ENCODE measurements at places on chromosomes 4 and X.
A peak's percentile ranks its signal among the peaks of the same experiment; 100 is the strongest.

GRCh38 chr4:55668449-55668848 is 32.4 kb upstream of the NMU start:
- no peak for DNase-seq

- DNase-seq = peak; percentile 39
Measured at GRCh38 chrX:69109706-69110105, 55.5 kb downstream of the PJA1 start.

DNA sequence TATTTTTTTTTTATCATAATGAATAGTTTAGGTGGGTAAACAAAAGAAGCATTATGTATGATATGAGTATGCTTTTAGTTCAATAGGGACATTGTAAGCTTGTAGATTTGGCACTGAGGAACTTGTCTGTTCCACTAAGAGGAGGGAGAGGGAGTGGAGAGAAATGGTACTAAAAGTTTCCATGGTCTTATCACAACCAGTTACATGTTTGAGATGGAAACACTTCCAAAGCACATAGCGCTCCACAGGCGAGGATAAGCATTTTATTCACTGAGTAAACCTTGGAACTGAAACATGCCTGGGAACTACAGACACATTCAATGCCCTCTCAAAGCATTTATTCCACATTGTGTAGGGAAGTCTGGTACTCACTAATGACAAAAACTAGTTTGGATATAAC is 15.5 kb downstream of the MYOZ2 start:
- DNase-seq = no peak

DNA sequence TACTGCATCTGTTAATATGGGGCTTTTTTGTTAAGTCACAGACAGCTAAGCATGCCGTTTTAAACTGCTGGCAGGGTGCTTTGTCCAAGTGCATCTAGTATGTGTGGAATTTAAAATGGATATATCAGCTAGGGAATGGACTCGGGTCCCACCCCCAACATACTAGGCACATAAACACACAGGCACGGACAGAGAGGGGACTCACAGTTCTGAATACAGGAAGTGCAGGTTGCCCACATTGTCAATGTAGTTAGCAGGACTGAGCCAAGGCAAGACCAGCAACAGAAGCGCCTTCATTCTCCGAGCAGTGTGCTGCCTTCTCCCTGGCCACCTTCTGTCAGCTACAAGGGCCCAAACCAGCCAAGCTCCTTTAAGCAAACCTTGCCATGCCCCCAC is 33.6 kb downstream of the LNX1 start:
- no peak for DNase-seq

- DNase-seq = no peak
Measured at GRCh38 chr4:26233350-26233749, 87.5 kb upstream of the RBPJ start.

DNA sequence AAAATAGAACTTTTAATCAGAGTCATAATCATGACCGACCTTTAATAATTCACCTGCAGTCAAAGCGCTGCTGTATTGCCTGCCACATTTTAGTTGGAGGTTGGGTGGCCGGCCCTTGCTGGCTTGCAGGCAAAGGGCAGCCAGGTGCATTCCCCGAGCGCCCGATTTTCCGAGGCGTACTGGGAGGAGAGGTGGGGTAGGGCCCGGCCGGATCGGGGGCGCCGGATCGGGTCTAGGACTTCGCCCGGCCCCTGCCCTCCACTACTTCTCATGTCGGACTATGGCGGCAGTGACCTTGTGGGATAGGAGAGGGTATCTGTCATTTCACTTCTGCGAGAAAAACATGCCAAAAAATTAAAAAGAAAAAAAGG is 2.5 kb upstream of the RS1 start:
- no peak for DNase-seq

DNA sequence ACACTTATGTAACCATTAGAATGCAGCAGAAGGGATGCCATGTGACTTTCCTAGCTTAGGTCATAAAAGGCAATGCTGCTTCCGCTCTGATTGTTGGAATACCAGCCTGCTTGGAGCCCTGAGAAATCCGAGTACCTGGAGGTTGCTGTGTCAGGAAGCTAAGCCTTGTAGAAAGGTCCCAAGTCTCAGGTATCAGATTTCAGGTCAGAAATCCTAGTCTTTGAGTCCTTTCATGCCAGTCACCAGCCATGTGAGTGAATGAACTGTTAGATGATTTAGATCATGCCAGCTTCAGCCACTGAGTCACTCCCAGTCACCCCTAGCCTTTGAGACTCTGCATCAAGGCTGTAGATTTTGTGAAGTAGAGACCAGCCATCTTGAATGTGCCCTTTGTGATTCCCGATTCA is 23.5 kb downstream of the RAP1GDS1 start:
- DNase-seq = no peak

GRCh38 chr4:39304651-39305050 is 61.5 kb downstream of the RFC1 start:
- DNase-seq = no peak

DNA sequence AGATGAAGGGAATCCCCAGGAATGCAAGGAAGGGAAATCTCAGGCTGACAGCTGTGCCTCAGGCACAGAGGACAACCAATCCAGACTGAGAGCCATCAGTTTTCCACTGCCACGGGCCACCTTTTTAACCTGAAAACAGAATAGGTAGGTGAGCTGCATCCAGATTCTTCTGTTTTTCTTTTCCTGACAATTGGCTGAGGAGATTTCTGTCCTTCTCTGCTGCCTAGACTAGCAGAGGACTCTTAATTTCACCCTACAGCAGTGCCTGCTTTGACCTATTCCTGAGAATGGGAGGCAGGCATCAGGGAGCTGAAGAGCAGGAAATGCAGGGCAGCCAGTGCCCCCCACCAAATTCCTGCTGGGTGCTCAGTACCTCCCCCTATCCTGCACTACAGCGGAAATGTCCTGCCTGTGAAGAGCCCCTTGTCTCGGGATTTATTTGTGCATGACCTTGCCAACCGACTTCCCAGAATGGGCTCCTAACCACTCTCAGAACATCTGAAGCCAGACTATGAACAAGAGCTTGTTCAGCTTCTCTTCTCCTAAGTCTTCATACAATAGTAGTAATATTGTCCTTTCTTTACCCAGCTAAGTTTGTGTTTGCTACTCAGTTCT is 65.1 kb downstream of the CASK start:
- DNase-seq = no peak

DNA sequence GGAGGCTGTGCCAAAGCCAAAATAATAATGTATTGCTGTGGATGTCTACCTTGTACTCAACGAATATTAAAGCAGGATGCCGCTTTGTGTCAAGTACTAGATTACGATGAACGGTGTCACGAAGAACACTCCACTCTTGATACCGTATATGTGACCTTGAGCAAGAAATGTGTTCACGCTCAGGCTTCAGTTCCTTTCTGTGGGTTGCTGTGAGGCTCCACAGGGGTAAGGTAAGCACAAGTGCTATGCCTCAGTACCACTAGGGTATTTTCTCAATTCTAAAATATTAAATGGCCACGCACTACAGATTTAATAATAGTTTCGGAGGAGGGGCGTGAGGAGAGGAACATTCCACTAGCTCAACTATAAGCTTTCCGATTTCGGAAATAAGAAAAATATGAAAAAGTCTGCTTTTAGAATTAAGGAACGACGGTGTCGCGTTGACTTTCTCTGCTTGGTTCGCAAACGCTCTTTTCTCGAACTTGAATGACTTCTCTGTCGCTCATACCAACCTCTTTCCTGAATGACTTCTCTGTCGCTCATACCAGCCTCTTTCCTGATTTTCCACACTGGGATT is 607 bp upstream of the SCOC start:
- DNase-seq = no peak

DNA sequence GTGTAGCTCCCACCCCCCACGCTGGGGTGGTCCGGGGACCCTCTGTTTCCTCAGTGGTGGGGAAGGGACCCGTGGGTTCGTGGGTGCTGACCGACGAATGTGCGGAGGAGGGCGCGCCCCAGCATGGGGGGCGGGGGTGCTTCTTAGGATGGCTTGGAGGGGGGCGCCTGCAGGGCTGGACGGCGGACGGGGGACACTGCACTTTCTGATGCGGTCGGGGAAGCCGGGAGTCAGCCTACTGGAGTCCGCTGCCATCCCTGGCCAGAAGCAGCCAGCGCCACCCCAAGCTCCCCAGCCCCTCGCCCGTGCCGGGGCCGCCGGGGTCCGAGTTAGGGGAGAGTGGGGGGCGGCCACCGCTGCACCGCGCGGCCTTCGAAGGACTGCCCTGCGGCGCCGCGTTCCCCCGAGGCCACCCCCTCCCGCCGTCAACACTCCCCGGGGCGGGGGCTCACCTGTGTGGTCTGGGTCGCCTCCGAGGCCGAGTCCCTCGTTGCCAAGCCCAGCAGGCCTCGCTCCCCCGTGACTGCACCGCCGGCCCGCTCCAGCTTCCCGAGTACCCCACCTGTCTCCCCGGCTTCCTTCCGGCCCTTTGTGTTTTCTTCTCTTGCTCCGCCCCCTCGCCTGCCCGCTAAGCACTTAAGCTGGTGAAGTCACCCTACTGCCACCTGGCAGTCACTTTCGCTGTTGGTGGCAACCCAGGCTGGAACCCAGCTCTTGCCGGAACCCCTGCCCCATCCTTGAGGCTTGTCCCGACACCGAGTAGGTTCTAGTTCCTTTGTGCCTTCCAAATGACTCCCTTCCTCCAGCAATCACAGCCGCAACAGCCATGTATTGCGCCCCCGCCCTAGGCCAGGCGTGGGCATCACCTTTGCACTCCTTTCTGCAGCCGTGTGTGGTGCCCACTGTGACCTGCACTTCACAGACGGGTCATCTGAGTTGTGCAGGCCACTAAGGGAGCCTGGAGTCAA is at the start of gene OCIAD2:
OCIAD2 (minus strand) TSS at position 569 of the 968 bp plus-strand sequence. CDS start 2,225 bp downstream, outside the sequence.
- DNase-seq = no peak

DNA sequence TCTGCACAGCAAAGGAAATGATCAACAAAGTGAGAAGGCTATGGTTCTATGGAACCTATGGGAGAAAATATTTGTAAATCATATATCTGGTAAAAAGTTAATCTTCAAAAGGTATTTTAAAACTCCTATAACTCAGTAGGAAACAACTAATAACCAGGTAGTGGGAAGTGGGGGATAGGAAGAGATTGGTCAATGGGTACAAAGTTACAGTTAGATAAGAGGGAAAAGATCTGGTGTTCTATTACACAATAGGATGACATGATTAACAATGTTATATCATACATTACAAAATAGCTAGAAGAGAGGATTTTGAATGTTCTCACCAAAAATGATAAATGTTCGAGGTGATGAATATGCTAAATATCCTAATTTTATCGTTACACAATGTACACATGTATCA is 46.3 kb downstream of the NDNF start:
- DNase-seq = no peak

- DNase-seq = no peak
Measured at GRCh38 chr4:76755756-76756155, 142.2 kb downstream of the SOWAHB start.

DNA sequence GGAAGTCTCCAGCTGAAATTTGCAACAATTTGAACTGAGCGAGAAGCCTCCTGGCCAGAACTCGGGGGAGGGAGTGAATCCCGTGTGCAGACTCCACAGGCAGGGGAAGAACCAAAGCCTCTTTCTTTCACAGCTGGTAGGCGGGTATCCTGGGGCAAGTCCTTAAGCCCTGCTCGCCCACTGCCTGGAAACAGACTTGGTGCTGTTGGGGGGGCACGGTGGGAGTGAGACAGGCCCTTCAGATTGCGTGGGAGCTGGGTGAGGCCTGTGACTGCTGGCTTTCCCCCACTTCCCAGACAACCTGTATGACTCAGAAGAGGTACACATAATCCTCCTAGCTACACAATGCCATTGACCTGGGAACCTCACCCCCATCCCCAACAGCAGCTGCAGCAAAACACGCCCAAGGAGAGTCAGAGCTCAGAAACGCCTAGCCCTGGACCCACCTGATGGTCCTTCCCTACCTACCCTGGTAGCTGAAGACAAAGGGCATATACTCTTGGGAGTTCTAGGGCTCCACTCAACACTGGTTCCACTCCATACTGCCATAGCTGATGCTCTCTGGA is 22.4 kb upstream of the RLIM start:
- DNase-seq = no peak

GRCh38 chr4:127500242-127500641 is 132.5 kb upstream of the INTU start:
- DNase-seq = no peak

- no peak for DNase-seq
Measured at GRCh38 chr4:8157944-8158709, 486 bp downstream of the ABLIM2 start.

- no peak for DNase-seq
Measured at GRCh38 chrX:149476513-149476912, 28.6 kb downstream of the IDS start.

DNA sequence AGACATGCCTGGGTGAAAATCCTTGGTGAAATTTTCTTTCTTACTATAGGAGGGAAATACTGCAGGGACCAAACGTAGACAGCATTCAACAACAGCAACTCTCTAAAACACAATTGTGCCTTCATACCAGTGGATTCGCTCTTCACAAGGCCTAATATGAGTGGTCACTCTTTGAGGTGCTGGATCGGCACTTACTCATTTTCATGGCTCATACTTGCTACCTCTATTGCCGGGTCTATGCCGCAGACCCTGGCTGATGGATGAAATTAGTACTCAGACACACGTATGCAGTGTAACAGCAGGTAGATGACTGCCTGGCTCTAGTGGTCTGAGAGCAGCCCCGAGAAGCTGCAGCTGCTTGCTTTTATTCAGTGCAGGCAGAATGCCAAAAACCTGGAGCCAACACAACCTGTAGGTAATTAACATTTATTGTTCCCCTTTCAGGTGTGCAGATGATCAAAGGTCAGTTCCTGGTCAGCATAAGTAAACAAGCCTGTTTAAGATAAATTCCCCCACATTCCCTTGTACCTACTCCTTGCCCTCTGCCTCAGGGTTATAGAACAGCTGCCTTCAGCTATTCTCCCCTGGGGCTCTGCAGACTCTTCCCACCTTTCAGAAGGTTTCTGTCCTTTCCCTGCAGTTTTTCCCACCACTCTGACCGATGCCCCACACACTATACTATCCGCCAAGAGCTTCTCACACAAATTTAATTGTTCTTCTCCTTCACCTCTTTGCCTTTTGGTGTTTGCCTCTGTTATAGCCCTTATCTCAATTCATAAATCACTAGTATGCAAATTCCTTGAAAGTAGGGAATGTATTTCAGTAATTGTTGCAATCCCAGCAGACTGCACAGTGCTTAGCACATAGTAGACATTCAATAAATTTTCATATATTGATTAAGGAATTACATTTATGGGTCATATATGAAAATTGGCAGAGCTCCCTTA is 210.0 kb downstream of the SPANXN3 start:
- DNase-seq = no peak

- no peak for DNase-seq
Measured at GRCh38 chrX:105758754-105759153, 63.6 kb upstream of the NRK start.

- peak; percentile 22 for DNase-seq
Measured at GRCh38 chr4:56414135-56414670, 21.2 kb downstream of the PPAT start.

GRCh38 chr4:39170301-39170700 is 12.0 kb upstream of the WDR19 start:
- no peak for DNase-seq

DNA sequence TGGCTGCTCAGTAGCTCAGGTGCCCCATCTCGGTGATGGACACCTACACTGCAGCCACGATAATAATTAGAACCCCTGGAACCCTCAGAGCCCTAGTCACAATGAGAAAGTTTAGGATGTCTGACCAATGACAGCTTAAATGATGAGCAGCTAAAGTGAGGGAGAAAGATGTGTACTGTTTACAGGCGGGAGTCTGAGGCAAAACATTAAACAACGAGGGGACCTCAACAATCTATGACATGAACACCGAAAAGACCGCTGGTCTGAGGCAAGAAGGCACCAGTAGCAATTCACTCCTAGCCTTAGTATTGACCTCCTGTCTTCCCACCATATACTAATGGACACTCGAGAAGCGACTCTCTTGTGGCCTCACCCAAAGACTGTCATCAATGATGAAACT is 369.5 kb upstream of the SMIM31 start:
- no peak for DNase-seq
